ENCODE measurements at places on chromosomes 11 and 22. TPM values are rescaled to one million over a fixed set of nuclear protein-coding genes. Genes with fewer than 3 reads are reported as not detected.

- DNase-seq, result no peak
Measured at GRCh38 chr22:36355362-36355761, 32.4 kb downstream of the MYH9 start.

DNA sequence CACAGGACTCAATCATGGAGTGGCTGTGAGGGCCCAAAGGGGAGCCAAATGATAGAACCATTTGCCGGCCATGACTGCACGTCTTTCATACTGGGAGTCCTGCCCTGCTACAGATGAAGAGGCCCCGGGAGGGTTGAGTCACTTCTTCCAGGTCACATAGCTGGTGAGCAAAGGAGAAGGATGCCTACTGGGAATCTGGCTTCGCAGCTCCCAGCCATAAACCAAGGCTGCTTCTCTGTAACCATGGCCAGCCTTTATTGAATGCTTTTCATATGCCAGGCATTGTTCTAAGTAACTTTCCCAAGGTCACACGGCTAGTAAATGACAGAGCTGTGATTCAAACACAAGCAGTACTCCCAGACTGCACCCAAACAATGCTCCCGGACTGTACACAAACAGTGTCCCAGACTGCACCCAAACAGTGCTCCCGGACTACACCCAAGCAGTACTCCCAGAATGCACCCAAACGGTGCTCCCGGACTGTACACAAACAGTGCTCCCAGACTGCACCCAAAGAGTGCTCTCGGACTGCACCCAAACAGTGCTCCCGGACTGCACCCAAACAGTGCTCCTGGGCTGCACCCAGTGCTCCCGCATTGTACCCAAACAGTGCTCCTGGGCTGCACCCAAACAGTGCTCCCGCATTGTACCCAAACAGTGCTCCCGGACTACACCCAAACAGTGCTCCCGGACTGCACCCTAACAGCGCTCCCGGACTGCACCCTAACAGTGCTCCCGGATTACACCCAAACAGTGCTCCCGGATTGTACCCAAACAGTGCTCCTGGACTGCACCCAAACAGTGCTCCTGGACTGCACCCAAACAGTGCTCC, 89.8 kb downstream of the FBXO7 start:
- no peak for DNase-seq

GRCh38 chr22:44952863-44953746, 56.7 kb downstream of the PHF21B start:
- no peak for DNase-seq

GRCh38 chr11:27433742-27434141, 38.8 kb downstream of the LGR4 start:
- DNase-seq, result no peak

DNA sequence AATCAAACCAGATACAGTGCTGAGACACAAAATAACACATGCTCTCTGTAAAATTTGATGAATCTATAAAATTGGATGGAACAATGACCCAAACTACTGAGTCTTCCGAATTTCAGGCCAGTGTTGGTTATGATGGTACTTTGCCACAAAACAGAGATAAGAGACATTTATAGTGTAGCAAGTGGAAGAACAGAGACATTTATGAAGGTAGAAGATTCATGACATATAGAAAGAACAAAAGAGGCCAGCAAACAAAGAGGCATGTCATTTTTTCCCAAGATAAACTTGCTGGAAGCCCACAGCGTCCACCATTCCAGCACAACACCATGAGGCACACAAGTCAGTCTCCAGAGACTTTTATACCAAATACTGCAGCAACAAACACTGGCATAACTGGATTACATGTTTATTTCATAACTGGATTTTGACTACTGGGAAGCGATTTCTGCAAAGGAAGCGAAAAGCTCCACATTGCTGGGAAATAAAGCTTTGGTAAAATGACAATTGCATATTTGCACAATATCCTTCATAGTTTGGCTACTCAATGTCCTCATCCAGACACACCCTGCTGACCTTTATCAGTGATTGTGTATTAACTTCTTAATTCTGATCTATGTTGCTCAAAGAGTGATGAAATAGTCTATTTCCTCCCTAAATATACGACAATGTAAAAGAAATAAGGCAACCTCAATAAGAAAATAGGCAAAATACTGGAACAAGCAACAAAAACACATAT, 17.5 kb downstream of the DDI1 start:
- DNase-seq, result no peak

The EXPH5 gene
- 0.39 TPM for polyA plus RNA-seq
